ENCODE measurements at places on chromosomes 2 and 18.

- no peak for DNase-seq
Measured at GRCh38 chr2:119921825-119922224, 91.1 kb upstream of the EPB41L5 start.

GRCh38 chr2:164617466-164617865 lies 3.8 kb downstream of the GRB14 start:
- peak; percentile 49 for DNase-seq

- DNase-seq = no peak
Measured at GRCh38 chr2:22958308-22958707, 426.7 kb upstream of the KLHL29 start.

- no peak for DNase-seq
Measured at GRCh38 chr2:213129311-213129710, 22.1 kb downstream of the IKZF2 start.

- DNase-seq = no peak
Measured at GRCh38 chr2:65867446-65867845, 435.0 kb upstream of the SPRED2 start.

GRCh38 chr2:190678444-190679162 lies 29.7 kb downstream of the NAB1 start:
- peak; percentile 66 for DNase-seq

DNA sequence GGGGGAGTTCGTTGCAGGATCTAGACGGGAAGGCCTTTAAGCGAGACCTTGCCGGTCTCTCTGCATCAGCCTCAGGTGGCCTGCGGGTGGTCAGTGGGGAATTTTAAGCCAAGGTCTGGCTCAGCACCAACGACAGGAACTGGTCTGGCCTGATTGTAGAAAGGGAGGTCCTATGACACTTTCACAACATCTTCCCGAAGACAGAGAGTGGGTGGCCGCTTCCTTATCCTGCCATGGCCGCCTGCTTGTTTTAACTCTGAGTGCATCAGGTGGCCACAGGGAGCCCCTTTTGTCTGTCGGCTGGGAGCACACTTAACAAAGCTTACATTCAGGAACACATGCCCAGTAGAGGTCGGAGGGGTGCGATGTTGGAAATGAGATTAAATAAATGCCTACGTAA lies 363.7 kb upstream of the MYT1L start:
- no peak for DNase-seq

- DNase-seq = peak; percentile 41
Measured at GRCh38 chr2:119253114-119253702, 29.6 kb downstream of the STEAP3 start.

DNA sequence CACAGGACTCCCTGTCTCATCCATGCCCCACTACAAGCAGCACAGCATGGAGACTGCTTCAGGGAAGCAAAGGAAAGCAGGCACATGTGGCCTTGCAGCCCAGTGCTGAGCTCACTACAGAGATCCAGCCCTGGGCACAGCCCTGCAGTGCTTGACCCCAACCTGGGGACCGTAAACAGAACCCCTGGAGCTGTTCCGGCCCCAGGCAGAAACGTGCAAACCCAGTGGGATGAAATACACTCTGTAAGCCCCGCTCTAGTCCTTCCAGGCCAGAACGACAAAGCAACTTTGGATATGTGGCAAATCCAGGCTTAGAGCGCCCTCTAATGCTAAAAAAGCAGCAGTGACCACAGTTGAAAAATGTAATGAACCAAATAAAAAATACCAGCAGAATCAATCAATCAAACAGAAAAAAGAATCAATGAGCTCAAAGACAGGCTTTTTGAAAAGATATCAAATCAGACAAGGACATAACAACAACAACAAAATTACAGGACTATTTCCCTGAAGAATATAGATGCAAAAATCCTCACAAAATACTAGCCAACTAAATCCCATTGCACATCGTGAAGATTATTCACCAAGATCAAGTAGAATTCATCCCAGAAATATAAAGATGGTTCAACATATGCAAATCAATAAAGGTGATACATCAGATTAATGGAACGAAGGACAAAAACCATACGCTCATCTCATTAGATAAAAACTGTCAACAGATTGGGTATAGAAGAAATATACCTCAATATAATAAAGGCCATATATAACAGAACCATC lies 45.6 kb downstream of the ZNF519 start:
- DNase-seq = peak; percentile 47

DNA sequence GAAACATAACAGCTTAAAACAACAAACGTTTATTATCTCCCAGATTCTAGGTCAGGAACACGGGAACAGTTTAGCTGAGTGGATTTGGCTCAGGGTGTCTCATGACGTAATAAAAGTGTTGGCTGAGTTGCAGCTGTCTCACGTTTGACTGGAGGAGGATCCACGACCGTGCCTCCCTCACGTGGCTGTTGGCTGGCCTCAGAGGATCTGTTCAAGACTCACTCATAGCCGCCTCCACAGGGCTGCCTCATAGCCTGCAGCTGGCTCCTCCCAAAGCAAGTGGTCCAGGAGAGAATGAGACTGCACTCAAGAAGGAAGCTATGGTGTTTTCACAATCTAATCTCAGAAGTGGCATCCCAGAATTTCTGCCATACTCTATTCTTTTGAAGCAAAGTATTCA lies 167.1 kb downstream of the RPRM start:
- DNase-seq = no peak

GRCh38 chr2:145076085-145076484 lies 556.2 kb upstream of the ZEB2 start:
- DNase-seq = no peak

GRCh38 chr2:11480859-11481258 lies 14.9 kb upstream of the E2F6 start:
- no peak for DNase-seq

DNA sequence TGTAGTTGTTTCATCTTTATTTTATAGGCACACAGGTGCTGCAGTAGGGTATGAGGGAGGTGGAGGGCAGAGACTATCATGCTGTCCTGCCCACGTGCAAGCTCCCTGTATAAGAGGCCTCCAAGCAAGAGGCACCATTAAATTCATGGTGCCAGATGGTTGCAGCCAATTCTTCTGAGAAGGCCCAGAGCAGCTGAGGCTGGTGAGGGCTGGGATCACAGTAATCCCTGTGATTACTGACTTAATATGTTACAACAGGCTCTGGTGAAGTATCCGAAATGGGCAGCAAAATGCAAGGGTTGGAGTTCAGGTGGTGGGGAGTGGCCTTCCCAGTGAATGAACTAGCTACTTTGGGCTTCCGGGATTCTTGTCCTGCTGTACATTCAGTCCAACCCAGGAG lies 191.9 kb upstream of the SMAD2 start:
- no peak for DNase-seq

- DNase-seq = no peak
Measured at GRCh38 chr2:68108120-68108519, 45.3 kb upstream of the C1D start.

DNA sequence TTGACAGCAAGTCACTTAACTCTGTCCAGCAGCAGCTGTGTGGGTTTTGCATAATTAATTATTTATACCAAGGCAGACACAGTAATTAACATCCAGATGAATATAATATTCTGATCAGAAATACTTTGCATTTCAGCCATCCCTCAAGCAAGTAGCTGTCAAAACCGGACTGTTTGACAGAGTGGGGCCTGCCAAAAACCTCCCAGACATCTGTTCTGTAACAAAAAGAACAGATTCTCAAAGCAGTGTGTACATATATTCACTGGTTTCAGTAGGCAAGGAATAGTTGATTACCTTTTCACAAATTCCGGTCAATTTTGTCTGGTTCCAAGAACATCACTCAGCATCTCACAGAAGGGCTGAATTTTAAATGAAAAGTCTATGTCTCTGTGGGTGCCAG lies 291.6 kb downstream of the CMPK2 start:
- no peak for DNase-seq

DNA sequence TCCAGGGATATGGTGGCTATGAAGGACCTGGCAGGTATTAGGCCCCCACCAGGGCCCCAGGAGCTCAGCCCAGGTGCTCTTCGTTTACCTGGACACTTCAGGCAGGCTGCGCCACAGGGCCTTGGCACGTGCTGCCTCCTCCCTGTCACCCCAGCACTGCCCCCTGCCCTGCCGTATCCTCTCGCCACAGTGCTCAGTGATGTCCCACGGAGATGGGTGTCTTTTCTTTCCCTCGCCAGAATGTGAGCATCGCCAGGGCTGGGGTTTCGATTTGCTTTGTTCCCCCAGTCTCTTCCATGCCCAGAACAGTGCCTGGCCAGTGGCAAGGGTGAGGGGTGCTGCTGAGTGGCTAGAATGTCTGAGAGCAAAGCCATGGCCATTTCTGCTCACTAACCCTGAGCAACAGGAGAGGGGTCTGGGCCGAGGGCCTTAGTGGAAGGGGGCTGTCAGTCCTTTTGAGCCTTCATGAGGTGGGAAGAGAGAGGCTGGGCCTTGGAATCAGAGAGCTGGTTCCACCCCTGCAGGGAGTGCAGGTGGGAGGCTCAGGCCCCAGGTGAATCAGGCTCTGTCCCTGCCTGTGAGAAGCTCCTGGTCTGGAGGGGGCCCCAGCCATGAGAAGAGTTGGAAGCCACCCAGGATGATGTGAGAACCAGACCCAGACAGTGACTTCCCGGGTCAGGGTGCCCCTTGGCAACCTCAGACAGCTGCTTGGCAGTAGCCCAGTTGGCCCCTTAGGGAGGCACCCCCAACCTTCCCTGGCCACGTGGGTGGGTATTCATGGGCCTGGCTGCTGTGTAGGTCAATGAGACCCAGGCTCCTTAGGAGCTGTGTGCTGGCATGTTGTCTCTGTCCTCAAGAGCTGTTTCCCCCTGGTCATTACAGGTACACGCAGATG lies 129.9 kb upstream of the HS6ST1 start:
- DNase-seq = no peak

GRCh38 chr2:18959200-18959599 lies 369.8 kb upstream of the NT5C1B start:
- no peak for DNase-seq

DNA sequence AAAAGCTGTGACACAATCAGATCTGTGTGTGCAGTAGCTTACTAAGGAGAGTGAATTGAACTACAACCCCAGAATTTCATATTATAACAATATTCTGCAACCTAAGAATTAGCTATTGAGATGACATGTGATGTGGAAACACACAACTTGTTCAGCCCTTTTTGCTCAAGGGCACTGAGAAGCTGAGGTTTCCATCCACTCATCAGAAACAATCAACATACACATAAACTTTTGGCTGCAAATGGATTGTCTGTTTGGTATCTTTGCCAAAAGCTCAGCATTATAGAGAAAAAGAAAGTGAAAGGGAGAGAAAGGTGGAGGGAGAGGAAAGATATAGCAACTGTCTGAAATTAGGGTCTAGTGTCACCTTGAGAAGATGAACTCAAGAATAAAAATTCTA lies 117.2 kb upstream of the KLF7 start:
- DNase-seq = peak; percentile 7

GRCh38 chr2:27316655-27317412 lies 6.1 kb downstream of the MPV17 start:
- no peak for DNase-seq

GRCh38 chr2:103169861-103170260 lies 408.0 kb downstream of the TMEM182 start:
- no peak for DNase-seq

- peak; percentile 15 for DNase-seq
Measured at GRCh38 chr2:171244970-171245782, 84.5 kb upstream of the TLK1 start.

DNA sequence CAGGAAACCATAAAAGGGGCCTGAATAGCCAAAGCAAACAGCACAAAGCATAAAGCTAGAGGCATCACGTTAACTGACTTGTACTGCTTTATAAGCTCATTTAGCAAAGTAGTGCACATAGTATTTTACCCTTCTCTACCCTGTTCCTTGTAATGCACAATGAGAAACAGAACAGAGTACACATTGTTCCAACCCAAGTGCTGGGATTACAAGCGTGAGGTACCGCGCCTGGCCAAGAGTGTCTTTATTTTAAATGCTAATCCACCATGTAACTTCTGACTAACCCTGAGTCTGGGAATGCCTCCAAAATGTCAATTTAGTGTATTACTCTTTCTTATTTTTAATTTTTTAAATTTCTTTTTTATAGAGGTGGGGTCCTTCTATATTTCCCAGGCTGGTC lies 46.4 kb upstream of the STON1 start:
- DNase-seq = no peak

DNA sequence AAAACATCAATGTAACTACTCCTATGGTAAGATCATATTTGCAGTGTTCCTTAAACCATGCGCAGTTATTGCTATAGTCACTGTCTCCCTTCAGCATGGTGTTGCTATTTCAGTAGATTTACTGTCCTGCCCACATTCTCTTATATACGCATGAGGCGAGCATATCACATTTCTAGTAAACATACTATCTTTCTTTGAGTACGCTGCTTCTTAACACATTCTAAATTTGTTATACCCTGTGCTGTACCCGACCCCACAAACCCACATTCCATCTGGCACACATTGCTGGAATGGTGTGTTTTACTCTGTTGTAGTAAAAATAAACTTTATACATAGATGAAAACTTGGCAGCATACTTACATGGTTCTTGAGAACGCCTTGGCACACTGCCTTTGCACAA lies 163.3 kb downstream of the QPCT start:
- DNase-seq = no peak

- DNase-seq = no peak
Measured at GRCh38 chr2:171505374-171505773, 16.9 kb upstream of the CYBRD1 start.

DNA sequence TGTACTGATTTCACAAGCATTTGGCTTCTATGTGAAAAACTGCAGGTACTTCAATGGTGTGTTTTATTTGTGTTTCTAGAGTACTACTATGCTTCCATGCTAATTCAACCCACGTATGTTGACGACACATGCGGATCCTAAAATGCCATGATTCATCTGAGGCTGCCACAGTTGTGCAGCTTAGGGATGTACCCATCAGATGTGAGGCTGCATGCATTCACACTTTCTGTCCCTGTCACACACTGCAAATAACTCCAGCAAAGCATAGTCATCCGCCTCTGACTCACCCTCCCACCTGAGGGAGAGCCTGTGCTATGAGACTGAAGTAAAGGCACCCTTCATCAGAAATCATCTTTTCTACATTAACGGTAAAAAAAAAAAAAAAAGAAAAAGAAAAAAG lies 22.1 kb upstream of the SERTAD2 start:
- DNase-seq = no peak

- no peak for DNase-seq
Measured at GRCh38 chr18:46478796-46479195, 178.2 kb downstream of the LOXHD1 start.

DNA sequence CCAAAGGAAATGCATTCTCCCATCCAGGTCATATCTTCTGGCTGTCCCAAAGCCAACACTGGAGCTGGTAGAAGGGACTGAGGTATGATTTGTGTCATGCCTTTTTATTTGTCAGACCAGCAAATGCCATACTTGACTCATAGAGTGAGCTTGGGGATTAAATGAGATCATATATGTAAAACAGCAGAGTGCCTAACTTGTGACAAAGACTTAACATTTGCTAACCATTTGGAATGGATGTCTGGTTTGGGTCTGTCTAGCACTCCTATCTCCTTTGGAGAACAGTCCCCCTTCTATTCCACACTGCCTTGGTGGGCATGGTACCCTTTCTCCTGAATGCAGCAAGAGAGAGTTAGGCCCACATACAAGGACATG lies 128.5 kb upstream of the LGALSL start:
- DNase-seq = no peak
